GM18507 (cell line): ENCODE measurements at places on chromosomes 4 and X.

DNA sequence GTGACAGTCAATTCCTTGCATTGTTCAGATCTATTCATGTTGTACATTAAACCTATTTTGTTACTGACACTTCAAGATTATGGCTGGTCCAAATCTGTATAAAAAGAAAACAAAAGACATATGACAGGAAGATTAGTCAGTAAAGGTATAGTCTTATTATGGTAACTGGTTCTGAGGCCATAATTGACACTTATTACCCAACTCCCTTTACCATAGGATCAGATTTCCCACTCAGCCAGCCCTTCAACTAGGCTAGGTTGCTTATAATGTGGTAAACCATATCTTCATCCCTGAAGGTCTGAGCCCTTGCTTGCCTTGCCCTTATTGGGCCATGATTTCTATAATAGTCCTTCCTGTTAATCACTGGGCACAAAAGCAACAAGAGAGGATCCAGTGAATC, 289.6 kb downstream of the CXXC4 start:
- no peak for DNase-seq

DNA sequence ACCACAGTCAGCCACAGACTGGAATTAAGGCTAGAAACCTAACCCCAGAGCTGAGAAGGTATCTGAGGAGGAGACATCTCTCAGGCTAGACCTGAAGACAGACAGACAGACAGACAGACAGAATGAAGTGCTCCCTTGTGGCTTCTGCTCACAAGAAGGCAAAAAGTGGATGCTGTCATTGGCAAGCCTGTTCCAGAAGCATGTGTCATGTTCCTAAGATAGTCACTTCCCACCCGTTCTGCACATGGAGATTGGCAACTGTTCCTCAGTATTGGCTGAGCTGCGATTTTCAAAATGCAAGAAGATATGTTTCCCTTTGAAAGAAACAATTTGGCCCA, 166.4 kb downstream of the NSUN7 start:
- DNase-seq: no peak

GRCh38 chrX:125769628-125770027, 396.5 kb downstream of the DCAF12L2 start:
- no peak for DNase-seq

- no peak for DNase-seq
Observed at GRCh38 chrX:47483306-47484268, 565 bp upstream of the ZNF41 start.

DNA sequence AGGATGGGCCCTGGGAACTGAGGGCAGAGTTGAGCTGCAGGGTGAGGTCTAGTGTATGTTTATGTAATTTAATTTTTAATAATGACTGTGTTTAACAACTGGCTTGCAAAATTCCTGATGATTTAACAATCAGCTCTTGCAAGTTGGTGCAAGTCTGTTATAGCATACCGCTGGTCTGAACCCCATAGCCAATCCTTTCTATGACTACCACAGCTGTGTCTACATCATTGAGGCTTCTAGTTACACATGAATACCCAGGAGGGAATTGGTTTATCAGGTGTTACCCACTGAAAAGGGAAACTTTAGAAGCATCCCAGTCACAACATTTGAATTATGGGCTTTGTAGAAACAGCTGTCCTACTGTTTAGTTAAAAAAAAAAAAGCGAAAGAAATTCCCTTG, 38.3 kb downstream of the SUPT20HL1 start:
- no peak for DNase-seq

DNA sequence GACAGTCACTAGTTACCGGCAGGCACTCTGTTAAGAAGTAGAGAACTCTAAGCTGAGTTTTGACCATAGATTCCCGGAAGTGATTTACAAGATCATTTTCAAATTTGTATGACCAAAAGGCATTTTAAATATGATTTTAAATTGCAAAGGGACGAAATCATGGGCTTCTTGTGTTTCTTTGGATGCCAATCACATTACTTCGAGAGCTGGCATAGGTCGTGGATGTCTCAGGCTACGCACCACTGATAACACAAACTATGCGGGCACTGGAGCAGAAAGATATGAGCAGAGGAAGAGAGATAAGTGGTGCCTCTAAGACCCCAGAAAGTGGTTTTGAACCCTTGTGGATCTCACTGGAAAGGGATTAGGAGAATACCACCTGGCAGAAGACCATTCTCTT, 294.2 kb upstream of the FTHL17 start:
- no peak for DNase-seq

DNA sequence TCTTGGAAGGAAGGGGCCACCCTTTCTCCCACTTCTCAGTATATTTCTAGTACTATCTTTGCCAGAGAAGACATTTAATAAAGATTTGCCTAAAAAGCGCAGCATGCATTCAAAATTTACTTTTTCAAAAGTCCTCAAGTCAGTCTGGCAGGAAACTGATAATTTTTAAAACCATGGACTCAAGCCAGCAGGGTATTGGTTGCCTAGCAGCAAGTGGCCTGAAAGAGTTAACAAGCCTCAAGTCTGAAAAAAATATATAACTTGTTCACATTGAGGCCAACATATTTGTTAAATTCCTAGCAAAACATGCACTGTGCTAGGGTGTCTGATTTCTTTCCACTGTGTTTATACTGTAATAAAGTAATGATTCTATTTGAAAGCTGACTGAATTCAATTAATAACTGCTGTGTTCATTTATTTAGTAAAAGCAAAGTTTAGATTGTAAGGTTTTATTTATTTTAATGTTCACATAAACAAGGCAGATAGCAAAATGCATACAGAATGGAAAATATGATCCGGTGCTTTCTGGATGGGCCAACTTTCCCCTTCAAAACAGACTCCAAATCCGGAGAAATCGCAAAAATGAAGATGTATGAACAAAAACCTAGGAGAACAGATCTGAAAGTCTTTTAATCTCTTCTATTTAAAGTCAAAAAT, 218.5 kb upstream of the FGF13 start:
- DNase-seq: no peak

DNA sequence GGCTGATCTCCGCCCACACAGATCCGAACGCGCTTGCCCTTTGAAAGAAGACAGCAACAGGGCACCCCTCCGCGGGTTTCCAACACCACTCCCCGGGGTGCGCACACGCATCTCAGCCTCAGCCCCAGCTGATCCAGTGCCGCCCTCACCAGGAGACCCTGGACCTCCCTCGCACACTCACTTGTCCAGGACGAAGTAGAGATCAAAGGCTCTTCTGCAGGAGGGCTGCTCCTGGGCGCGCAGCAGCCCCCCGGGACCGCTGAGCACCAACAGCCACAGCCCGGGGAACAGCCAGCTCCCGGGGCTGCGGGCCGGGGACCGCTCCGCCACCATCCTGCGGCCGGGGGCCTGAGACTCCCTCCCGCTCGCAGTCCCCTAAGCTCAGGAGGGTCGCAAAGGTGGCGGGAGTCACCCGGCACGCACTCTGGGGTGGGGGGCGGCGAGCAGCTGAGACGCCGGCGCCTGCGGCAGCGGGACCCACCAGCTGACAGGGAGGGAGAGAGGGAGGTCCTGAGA, 743 bp downstream of the ANTXR2 start:
- no peak for DNase-seq

- DNase-seq: no peak
Observed at GRCh38 chr4:105434940-105435339, 38.9 kb downstream of the PPA2 start.

GRCh38 chr4:4662230-4662629, 120.4 kb upstream of the STX18 start:
- DNase-seq: no peak

DNA sequence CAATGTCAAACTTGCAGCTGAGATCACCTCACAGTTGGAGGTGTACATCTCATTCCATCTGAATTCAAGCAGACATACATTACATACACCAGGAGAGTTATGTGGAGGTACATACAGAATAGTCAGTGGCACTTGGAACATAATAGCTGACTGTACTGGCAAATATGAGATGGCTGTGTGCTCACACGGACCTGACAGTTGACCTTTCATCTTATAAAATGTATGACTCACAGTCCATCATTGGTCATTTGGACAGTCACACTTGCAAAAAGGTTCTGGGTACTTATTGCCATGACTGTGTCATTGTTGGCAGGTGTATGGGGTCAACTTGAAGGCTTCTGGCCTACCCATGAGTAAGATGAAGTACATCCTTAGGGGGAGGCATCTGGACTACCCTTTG, 88.6 kb upstream of the WDR1 start:
- DNase-seq: no peak

- DNase-seq: no peak
Observed at GRCh38 chrX:8960957-8961468, 72.9 kb downstream of the FAM9B start.

GRCh38 chr4:53205970-53206369, 159.9 kb downstream of the SCFD2 start:
- no peak for DNase-seq

- no peak for DNase-seq
Observed at GRCh38 chrX:39465467-39465866, 632.3 kb downstream of the BCOR start.

GRCh38 chr4:118326585-118326984, 26.2 kb downstream of the PRSS12 start:
- DNase-seq: no peak

GRCh38 chrX:115427861-115428410, 133.0 kb upstream of the PLS3 start:
- no peak for DNase-seq

GRCh38 chr4:90219822-90220221, 92.6 kb downstream of the CCSER1 start:
- DNase-seq: no peak

- no peak for DNase-seq
Observed at GRCh38 chr4:105145156-105145902, 1.3 kb upstream of the TET2 start.

DNA sequence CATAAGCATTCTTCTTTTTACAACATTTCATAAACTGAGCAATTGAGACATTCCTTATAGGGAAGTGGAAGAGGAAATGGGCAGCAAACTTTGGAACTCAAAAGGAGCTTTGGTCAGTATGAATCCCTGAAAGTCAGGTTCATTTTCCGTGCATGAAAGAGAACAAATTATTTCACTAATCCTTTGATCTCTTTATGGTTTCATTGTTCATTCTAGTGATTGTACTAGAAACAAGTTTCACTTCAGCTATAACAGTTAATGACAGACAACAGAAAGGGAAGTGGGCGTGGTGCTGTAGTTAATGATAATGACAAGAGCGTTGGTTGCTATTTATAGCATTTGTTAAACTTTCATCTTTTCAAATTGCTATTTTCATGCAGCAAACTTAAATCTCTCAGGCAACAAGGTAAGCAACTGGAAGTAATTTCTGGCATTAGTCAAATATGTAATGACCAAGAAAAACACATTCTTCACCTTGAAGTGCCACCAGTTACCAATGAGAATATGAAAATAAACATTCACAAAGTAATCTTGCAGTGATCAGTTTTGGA, 98.4 kb downstream of the AREG start:
- DNase-seq: peak; percentile 1

- no peak for DNase-seq
Observed at GRCh38 chr4:174312993-174313392, 29.3 kb downstream of the CEP44 start.

DNA sequence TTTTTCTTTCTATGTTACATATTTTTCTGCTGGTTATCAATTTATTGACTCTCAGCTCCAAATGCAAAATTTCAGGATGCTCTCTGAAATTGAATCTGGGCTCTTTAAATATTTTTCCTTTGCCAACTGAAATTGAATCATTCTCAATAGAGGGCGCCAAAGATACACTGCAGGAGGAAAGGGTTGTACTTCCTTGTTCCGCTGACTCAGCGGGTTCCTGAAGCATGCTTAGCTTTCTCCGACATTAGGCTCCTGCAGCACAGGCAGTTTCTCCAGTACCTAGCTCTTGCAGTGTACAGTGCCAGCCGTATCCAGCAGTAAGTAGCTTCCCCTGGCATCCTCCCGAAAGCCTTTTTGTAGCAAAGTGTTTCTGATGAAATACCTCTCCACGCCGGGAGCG, 28.8 kb upstream of the CFAP47 start:
- DNase-seq: no peak

- DNase-seq: no peak
Observed at GRCh38 chr4:128227991-128228571, 59.5 kb downstream of the PGRMC2 start.

DNA sequence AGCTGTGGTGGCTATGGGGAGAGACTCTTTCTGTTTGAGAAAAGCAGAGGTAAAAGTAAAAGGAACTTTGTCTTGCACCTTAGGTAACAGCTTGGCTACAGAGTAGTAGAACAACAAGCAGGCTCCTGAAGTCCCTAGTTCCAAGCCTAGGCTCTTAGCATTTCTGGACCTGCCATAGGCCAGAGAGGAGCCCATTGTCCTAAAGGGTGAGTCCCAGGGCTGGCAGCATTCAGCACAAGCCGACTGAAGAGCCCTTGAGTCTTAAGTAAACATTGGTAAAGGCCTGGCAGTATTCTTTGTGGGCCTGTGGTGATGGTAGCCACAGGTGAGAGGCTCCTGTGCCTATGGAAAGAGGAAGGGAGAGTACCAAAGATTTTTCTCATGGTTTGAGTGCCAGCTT, 38.2 kb downstream of the CSN3 start:
- DNase-seq: no peak

DNA sequence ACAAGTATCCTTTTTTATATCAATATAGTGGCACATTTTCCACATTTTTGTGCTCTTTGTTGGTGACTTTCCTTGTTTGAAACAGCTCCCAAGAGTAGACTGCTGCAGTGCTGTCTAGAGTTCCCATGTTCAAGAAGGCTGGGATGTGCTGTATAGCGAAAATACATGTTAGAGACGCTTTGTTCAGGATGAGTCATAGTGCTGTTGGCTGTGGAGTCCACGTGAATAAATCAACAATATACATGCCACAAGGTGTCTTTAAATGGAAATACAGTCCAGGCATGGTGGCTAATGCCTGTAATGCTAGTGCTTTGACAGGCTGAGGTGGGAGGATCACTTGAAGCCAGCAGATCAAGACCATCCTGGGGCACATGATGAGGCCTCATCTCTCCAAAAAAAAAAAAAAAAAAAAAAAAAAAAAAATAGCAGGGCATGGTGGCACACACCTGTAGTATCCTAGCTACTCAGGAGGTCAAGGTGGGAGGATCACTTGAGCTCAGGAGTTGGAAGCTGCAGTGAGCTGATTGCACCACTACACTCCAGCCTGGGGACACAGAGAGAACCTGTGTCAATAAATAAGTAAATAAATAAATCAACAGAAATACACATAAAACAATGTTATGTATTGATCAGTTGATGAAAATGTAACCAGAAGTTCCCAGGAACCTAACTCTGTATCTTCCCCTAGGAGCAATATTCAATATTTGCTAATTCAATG, 256.8 kb upstream of the STS start:
- DNase-seq: no peak

GRCh38 chrX:87397103-87397886, 120.3 kb upstream of the KLHL4 start:
- DNase-seq: no peak

- no peak for DNase-seq
Observed at GRCh38 chr4:61543976-61544375, 343.9 kb downstream of the ADGRL3 start.
